Fibroblast of the conjunctiva (primary cell): ENCODE measurements at places on chromosomes 2 and 18.

GRCh38 chr2:41199334-41199733 is 747.4 kb upstream of the SLC8A1 start:
- DNase-seq = no peak

GRCh38 chr2:36951027-36951518 is 15.3 kb downstream of the STRN start:
- DNase-seq = no peak

DNA sequence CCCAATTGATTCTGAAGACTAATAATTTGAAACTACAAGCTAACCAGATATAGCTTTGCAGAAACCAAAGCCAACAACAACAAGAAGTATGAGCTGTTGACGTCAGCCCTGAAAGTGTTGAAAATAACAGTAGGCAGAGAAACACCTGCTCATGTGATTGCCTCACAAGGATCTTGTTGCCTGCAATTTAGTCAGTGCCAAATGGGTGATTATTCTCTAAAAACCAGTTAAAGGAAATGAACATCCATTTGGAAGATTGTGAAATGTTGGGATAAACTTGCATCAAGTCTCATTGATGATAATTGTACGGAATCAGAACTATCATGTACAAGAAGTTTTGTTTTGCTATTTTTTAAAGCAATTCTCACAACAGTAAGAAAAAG is 2.8 kb downstream of the CYTIP start:
- DNase-seq = peak; percentile 4

- DNase-seq = no peak
Measured at GRCh38 chr2:18849841-18850578, 260.6 kb upstream of the NT5C1B start.

DNA sequence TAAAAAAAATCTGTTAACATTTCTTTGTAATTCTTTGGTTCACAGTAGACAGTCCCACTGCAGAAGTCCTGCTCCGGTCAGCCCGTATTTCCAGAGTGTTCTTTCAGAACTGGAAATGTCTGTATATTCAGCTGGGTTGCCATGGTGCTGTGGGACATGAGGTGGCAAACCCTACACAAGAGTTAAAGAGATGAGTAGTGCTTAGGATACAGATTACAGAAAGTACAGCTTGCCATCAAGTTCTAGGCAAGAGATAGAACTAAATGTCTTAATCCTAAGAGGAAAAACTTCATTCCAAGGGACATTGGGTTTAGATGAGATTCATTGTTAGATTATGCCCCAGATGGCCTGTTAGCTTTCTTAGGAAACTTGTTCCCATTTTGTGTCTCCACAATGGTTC is 60.1 kb downstream of the FMNL2 start:
- DNase-seq = peak; percentile 50

DNA sequence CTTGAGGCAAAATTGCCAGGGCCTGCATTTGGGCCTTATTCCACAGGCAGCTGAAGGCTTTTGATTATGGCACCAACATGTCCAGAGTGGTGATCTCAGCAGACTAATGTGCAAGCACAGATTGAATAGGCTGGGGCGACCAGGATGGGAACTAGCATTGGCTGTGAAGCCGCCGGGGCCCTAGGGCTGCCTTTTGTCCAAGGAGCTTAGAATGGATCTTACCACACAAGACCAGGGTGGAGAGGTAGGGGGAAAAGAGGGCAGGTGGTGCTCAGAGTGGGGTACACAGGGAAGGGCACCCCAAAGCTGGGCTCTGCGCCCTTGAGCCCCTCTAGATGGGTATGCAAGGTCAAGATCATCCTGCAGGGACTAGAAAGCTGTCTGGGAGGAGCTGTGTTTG is 23.1 kb downstream of the PSD4 start:
- DNase-seq = no peak

- DNase-seq = no peak
Measured at GRCh38 chr2:227996366-227996765, 124.9 kb downstream of the DAW1 start.

GRCh38 chr2:231545105-231545902 is 15.1 kb upstream of the NMUR1 start:
- DNase-seq = no peak

DNA sequence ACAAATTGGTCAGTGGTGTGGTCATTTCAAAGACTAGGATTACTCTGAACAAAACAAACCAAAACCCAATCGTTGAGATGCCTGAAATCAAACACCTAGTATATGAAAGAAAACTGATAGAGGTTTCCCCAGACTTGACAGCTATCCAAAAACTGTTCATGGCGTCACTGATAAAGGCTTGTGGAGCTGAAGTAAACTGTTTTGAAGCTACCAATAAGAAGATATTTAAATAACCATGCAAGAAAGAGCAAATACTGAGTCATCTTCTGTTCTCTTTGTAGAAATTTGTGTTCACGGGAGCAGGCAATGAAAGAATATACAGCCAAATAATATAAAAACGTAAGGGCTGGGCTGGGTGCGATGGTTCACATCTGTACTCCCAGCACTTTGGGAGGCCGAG is 7.5 kb upstream of the COLEC11 start:
- no peak for DNase-seq
